ENCODE measurements at places on chromosomes 3 and 15.

GRCh38 chr3:17039594-17039993 lies 154.8 kb downstream of the PLCL2 start:
- no peak for DNase-seq

GRCh38 chr3:36362973-36363372 lies 17.3 kb upstream of the STAC start:
- DNase-seq, result no peak

GRCh38 chr3:138347960-138348753 lies at the start of gene MRAS:
MRAS (plus strand) TSS chr3:138348579; CDS start chr3:138372884, 24,305 bp downstream.
- peak; percentile 32 for DNase-seq

DNA sequence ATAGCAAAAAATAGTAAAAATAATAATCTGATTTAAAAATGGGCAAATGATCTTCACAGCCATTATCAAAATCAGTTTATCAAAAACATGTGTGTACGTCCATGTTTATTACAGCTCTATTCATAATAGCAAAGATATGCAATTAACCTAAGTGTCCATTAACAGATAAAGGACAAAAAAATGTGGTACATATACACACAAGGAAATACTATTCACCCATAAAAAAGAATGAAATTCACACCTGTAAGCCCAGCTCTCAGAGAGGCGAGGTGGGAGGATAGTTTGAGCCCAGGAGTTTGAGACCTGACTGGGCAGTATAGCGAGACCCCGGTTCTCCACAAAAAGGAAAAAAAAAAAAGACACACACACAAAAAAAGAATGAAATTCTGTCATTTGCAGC lies 82.6 kb upstream of the PPIB start:
- no peak for DNase-seq

- peak; percentile 3 for DNase-seq
These were observed 24.3 kb downstream of the TRPM1 start for GRCh38 chr15:31077181-31077580.

GRCh38 chr3:125212509-125213363 lies at the start of gene SLC12A8:
SLC12A8 (minus strand) TSS chr3:125212748; CDS start chr3:125211349, 1,399 bp downstream.
- DNase-seq, result no peak

- DNase-seq, result peak; percentile 17
These were observed 46.4 kb upstream of the SYNM start for GRCh38 chr15:99058421-99058870.

- DNase-seq, result no peak
These were observed 197.7 kb downstream of the LSAMP start for GRCh38 chr3:116247605-116248004.

All from NCI-H526 treated with DMSO at 0.1 percent for 48 hours (cell line).